ENCODE measurements at places on chromosomes 1 and 21.

GRCh38 chr1:205812271-205812877, 624 bp downstream of the SLC41A1 start:
- DNase-seq, result peak; percentile 43

DNA sequence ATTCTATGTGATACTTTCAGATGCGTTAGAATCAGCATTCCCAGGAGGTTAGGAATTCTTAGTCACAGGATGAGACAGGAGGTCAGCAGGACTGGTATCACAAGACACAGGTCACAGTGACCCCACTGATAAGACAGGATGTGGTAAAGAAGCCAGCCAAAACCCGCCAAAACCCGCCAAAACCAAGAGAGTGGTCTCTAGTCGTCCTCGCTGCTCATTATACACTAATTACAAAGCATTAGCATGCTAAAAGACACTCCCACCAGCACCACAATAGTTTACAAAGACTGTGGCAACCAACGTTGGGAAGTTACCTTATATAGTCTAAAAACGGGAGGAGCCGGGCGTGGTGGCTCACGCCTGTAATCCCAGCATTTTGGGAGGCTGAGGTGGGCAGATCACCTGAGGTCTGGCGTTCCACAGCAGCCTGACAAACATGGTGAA, 13.9 kb upstream of the ACTA1 start:
- DNase-seq, result no peak

GRCh38 chr21:16402752-16403151, 673.0 kb downstream of the USP25 start:
- no peak for DNase-seq

DNA sequence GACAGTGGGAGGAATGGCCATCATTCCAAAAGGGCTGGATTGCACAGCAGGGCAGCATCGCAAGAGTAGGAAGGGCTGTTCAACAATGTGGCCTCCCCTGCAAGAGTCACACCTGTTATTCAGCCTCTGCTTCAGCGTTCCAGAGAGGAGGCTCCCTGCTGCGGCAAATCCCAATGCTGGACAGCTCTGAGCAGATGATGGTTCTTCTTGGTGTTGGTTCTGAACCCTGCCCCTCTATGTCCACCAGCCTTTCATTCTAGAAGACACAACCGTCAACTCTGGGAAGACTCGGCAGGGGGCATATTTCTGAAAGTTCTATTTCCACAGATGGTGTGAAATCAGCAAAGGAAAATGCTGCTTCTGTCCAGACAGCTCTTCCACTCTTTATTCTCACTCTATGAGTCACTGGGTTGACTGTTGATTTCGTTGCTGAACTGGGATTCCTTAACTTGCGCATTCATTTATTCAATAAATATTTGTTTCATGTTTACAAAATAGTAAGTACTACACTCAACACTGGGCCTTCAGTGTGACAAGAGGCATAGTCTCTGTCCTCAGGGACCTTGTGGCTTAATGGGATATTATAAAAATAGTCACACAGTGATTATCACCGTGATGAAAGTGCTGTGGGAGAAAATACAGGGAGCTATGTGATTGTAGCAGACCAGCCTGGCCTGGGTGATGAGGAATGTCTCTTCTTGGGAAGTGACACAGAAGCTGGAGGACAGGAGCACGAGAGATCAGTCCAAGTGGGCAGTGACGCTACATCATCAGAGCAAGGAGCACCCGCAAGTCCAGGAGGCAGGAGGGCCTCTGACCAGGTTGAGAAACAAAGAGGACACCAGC, 260.3 kb downstream of the SIPA1L2 start:
- no peak for DNase-seq

GRCh38 chr1:220666349-220666748, 23.8 kb upstream of the C1orf115 start:
- DNase-seq, result no peak

DNA sequence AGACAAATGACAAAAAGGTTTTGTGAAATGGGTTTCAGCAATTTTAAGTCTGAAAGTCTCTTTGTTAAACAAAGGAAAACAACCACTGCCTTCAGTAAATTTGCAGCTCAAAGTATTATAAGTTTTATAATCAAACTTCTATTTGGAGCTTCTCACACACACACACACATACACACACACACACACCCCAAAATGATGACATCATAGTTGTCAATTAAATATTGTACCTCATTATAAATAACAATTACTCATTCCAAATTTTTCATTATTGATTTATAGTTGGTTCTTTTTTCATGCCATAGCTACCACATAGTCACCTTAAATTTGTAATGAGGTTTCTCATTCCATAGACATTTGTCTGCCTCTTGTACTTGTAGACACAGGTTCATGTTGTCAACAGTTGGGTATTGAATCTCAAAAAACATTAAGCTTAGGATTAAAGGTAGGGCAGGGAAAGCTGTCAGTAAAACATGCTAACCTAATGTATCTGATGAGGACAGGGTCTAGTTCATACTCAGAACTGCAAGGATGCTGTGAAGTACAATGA, 2.4 kb upstream of the SERTAD4 start:
- DNase-seq, result no peak

- no peak for DNase-seq
Measured at GRCh38 chr1:245397771-245398170, 243.0 kb downstream of the KIF26B start.

DNA sequence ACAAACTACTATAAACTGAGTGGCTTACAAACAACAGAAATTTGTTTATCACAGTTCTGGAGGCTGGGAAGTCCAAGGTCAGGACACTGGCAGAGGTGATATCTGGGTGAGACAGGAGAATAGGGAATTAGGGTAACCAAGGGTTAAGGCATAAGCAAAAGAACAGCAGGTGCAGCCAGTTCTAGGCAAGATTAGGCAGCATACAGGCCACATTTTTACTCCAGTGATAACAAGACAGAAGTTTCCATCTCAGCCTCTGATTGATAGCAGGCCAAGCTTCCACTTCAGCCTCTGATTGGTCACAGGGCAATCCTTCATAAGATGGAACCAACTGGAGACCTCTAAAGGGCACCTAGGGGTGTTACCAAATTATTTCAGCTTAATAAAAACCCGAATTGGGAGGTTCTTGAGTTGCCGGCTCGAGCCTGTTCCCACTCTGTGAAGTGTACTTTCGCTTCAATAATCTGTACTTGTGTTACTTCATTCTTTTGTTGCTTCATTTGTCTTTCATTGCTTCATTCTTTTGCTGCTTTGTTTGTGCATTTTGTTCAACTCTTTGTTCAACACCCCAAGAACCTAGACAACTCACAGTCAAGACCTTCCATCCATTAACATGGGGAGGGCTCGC, 185.6 kb downstream of the TOMM20 start:
- no peak for DNase-seq

GRCh38 chr1:42209526-42210251, 45.1 kb upstream of the GUCA2A start:
- DNase-seq, result no peak

DNA sequence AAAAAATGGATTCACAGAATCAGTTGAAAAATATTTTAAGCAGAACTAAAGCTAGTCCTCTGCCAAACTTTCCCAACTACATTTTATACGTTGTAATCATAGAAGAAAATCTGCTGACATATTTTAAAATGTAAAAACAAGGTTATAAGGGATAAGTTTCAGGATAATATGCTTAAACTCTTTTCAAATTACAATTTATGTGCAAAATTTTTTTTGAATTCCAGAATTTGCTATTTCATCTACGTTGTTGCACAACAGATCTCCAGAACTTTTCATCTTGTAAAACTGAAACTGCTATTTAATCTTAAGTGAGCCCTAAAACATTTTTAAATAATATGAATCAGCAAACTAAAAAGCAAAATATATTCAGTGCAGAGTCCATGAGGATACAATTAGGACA, 5.9 kb downstream of the EDEM3 start:
- DNase-seq, result no peak

DNA sequence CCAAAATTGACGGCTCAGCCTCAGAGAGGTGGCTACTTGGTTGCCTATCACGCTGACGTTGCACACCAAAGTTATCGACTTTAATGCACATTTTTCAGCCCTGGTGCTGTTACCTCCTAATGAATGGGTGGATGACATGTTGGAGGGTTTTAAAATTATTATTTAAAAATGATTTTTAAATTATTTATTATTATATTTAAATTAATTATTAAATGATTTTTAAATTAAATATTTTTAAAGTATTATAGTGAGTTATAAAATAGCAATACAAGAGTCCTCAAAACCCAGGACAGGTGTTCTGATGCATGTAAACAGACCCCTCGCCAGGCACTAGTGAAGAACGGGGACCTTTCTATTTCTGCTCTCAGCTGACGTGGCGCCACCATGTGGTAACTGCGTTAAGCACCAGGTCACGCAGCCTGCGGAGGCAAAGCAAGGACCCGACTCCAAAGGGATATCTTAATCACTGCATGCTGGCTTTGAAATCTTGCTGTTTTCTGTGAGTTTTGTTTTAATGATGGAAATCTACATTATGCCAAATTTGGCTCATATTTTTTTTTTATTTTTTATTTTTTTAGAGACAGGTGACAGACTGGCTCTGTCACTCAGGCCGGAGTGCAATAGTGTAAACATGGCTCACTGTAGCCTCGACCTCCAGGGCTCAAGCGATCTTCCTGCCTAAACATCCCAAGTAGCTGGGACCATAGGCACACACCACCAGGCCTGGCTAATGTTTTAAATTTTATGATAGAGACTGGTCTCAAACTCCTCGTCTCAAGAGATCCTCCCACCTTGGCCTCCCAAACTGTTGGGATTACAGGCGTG, 22.6 kb downstream of the CASP9 start:
- DNase-seq, result peak; percentile 15
